ENCODE measurements at places on chromosomes 1 and 21.

- DNase-seq, result no peak
Observed at GRCh38 chr1:172790245-172790644, 131.3 kb downstream of the FASLG start.

- no peak for DNase-seq
Observed at GRCh38 chr1:163668472-163668871, 346.7 kb downstream of the NUF2 start.

DNA sequence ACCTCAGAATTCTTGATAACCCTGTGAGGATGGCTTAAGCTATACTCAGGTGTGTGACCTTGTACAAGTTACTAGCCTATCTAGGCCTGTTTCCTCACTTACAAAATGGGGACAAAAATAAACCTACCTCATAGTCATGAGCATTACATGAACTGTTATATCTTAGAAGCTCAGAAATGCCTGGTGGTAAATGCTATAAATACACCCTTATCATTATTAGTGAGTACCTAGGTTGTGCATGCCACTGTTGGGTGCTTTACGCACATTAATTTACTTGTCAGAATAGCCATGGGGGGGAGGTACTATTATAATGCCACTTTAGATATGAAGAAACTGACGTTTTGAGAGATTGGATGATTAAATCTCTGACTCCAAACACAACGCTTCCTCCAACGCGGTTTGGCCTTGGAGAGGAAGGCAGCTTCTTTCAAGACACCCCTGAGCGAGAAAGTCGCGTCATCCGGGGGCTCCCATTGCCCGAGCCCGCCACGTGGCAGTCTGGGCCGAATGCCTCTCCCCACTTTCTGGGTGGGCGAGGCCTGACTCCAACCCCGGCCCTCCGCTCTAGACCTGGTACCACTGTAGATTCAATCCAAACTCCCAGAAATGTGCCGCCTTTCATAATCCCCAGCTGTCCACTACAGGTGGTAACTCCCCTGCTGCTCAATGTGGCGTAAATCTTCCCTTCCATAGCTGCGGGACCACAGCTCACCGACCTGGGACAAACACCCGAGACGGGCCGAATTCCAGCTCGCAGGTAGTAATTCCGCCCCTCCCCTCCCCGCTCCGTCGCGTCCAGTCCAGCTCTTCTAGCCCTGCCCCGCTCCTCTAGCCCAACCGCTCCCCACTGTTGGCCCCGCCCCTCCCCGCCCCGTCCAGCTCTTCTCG lies 771 bp upstream of the RAD54L start:
- DNase-seq, result peak; percentile 52

- DNase-seq, result no peak
Observed at GRCh38 chr1:185348296-185348695, 31.3 kb upstream of the IVNS1ABP start.

DNA sequence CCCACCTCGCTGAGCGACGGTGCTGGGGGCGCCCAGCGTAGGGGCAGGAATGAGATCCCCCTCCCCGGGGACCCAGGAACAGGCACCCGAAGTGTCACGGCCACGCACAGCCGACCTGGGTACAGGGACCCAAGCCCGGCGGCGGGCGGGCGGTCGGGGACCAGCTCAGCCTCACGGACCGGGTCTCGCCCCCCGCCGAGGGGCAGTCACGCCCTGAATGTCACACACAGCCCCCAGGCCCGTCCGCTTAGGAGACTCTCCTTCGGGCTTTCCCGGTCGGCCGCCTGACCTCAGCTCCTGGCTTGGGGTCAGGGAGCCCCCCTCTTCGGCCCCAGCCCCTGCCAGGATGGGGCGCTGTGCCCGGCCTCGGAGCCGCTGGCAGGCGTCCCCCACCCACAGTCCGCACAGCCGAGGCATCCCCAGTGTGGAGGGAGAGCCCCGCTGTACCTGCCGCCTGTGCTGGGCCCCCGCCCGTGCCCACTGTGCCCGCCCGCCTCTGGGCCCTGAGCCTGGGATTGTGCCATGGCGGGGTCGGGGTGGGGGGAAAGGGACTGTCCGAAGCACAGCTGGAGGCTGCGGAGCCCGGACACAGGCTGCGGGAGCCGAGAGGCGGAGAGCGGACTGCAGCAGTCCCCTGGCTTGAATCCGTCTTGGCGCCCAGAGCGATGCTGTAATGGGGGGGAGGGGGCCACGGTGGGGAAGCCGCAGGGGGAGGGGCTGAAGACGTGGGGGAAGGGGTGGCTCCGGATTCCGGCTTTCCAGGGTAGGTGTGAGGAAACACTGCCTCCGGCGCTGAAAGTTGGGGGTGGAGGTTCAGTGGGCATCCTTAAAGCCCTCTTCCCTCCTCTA lies 627 bp upstream of the DLGAP3 start:
- no peak for DNase-seq

GRCh38 chr1:56453417-56454078 lies 125.8 kb downstream of the PLPP3 start:
- DNase-seq, result no peak

- no peak for DNase-seq
Observed at GRCh38 chr1:67169496-67169895, 3.2 kb downstream of the IL23R start.

DNA sequence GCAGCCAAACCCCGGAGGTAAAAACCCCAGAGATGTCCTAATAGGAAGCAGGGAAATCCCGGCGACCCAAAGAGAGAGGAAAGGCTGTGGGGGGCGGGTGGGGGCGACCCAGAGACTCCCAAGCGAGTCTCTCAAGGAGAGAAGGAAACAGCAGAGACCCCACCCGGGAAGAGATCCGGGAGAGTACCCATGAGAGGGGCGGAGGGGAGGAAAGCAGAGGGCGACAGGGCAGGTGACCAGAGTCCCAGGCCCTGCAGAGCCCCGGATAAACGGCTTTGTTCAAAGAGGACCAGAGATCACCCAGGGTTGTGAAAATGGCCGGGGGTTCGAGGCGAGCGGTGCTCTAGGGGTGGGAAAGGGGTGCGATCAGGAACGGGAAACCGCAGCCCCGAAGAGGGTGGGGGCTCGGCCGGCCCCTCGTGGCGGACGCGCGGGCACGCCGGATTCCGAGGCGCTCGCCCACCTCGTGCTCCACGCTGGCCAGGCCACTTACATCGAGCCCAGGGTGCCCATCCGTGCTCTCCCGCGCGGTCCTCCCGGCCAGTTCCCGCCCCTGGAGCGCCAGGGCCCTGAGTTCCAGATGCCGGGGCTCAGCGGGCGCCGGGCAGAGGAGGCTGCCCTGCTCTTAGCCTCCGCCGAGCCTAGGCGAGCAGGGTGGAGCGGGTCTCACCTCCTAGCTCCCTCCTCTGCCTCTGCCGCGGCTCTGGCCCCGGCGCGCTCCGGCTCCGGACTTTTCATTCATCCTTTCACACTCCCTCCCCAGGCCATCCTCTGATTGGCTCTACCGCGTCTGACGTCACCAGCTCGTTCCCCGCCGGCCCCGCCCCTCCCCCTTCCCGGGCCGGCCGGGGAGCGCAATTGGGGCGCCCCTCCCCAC lies 52.3 kb downstream of the RHBG start:
- DNase-seq, result peak; percentile 64

- no peak for DNase-seq
Observed at GRCh38 chr1:156578055-156578454, 1.5 kb upstream of the TTC24 start.

DNA sequence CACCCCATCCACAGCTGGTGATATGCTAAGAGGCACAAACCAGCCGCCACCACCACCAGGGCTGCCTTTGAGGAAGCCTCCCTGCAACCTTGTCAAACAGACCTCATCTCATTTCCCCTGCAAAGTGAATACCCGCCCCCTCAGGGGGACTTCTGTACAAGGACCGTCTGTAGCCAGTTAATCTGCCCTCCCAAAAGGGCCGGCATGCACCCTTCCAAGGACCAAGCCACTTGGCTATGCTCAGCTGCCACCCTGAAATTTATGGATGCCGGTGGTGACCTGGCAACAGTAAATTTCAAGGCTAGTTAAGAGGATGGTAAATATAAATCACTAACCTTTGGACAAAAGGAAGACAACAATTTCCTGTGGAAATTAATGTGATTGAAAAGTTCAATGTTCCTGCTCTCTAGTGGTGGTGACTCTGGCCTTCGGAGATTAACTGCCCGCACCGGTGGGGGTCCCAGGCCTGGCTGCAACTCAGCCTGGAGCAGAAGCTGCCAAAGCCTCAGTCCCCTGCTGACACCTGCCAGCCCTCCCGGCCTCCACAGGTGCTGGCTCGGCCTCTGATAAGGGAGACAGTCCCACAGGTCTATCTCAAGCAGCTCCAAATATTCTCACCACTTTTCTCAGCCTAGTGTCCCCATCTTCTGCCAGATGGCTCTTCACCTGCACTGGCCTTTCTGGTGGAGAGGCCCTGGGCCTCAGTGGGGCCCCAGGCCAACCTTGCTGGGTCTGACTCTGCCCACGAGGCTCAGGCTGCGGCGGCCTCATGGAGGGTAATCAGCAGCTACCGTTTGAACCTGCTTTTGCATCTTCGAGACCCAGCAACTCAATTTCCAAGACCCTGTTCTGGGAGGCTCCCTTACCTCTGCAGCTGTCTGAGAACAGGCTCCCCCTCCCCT lies 12.2 kb downstream of the TMEM53 start:
- no peak for DNase-seq

DNA sequence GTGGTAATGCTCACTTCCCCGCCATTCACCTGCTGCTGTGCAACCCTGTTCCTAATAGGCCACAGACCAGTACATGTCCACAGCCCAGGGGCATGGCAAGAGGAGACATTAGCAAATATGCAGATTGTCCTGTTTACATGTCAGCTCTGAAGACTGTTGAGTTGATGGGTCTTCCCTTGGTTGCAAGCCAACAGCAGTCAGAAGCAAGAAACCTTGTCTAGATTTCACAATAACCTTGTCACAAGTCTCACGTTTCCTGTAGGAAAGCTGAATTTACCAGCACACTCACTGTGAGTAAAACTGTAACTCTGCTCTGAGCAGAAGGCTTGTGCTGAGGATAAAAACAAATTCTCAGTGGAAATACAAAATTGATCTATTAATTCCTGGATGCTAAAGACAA lies 195.1 kb downstream of the HLX start:
- DNase-seq, result peak; percentile 24

DNA sequence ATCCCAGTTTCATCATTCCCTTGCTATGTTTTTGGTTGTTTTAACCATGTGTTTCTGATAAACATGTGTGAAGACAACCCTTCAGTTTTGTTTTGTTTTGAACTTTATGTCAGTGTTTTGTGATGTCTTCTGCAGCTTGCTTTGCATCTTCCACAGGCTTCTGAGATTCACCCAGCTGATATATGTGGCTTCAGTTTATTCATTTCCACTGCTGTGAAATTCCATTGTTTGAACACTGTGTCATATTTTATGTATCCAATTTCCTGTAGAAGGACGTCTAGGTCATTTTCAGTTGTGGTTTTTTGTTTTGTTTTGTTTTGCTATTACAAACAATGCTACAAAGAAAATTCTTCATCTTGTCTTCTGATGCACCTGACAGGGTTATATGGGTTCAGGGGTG lies 27.2 kb upstream of the SLC26A9 start:
- DNase-seq, result peak; percentile 42

- no peak for DNase-seq
Observed at GRCh38 chr1:206766251-206766856, 4.2 kb upstream of the IL19 start.

- peak; percentile 79 for DNase-seq
Observed at GRCh38 chr1:42756956-42757891, 9.6 kb downstream of the P3H1 start.

GRCh38 chr1:115251856-115252255 lies 86.2 kb downstream of the NGF start:
- peak; percentile 39 for DNase-seq

DNA sequence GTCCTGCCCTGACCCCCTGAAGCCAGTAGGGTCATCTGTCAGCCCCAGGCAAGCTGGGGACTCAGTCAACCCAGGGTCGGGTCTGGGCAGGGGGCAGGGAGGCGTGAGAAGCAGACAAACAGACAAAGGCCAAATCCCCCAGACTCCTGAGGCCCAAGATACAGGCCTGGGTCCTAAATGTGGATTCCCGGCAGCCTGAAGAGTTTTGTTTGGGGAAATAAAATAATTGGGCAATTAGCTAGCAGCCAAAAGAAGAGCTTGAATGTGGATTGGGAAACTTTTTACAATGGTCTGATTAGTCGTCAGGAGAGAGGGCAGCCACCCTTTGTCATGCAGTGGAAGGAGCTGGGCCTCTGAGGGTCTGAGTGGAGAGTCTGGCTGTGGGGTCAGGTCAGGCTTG lies 4.5 kb upstream of the LEFTY2 start:
- no peak for DNase-seq

DNA sequence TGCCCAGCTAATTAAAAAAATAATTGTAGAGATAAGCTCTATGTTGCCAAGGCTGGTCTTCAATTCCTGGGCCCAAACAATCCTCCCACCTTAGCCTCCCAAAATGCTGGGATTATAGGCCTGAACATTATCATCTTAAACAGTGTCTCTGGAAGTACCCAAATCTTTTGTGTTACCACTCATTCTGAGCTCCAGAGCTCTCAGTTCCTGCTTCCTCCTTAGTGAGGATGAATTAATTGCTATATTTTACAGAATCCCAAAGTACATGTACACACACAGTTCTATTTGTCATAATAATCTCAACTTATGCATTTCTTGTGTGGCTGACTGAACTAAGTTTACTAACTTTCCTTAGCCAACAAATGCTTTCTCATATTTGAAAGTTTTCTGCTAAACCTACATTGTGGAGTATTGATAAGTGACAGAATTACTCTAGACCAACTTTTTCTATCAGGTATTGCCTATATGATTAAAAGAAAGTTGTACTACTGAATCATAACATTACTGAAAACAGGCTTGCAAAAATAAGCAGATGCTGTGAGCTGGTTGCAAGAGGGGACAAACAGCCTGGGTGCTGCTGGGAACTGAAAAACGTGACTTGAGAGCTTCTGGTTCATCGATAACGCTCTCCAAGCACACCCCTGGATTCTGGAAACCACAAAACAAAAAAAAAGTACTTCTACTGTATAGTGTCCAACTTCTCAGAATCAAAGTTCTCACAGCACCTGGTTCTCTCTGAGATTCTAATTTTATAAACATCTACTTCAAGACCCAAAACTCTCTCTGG lies 15.3 kb downstream of the VAV3 start:
- no peak for DNase-seq

GRCh38 chr21:25577424-25578055 lies 29.7 kb downstream of the MRPL39 start:
- DNase-seq, result no peak

- DNase-seq, result no peak
Observed at GRCh38 chr1:150545486-150546032, 3.6 kb upstream of the ADAMTSL4 start.

GRCh38 chr1:31663622-31664452 lies 19.2 kb upstream of the PEF1 start:
- peak; percentile 65 for DNase-seq
